T-helper 17 cell (primary cell): ENCODE measurements at places on chromosomes 12 and 14. TPM values are rescaled to one million over a fixed set of nuclear protein-coding genes. Genes with fewer than 3 reads are reported as not detected.

SCNN1A gene
- total RNA-seq, result 2.1 TPM

GALNT8 gene
- total RNA-seq, result 1.4 TPM

ASCL1 gene
- total RNA-seq, result not detected

- DNase-seq, result no peak
These were observed 379.8 kb downstream of the MED13L start for GRCh38 chr12:115897729-115898128.

GRCh38 chr12:20044351-20044750 lies 324.0 kb upstream of the PDE3A start:
- DNase-seq, result no peak
